RWPE1 (cell line): ENCODE measurements at places on chromosomes 2 and 18.
A peak's percentile ranks its signal among the peaks of the same experiment; 100 is the strongest.

DNA sequence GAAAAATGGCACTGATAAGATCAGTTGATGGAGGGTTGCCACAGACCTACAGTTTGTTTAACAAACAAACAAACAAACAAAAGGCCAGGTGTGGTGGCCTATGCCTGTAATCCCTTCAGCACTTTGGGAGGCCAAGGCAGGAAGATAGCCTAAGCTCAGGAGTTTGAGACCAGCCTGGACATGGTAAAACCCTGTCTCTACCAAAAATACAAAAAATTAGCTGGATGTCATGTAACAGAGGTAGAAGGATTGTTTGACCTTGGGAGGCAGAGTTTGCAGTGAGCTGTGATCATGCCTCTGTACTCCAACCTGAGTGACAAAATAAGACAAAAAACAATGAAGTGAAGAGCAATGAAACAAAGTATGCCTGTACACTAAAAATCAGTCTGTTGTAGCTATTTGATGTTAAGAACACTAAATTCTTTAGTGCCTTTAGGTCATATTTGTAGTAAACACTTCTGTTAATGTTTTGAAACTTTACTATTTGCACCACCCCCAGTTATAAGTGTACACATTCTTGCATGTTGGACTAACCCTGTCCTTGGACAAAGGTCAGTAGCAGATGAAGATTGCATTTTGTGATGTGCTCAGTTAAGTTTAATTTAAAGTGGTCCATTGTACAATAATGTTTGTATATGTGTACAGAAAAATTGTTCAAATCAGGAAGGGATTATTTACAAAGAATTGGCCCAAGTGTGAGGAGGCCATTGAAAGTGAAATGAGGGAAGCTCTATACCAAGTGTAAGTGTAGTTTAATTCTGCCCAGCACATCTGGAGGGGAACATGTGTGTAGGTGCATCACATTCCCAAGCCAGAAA lies 73.9 kb downstream of the KYNU start:
- no peak for DNase-seq

- DNase-seq, result no peak
Measured at GRCh38 chr18:10950080-10950875, 199.1 kb downstream of the PIEZO2 start.

GRCh38 chr2:43773876-43774613 lies at the start of gene DYNC2LI1:
DYNC2LI1 (plus strand) TSS chr2:43774039; CDS start chr2:43774139, 100 bp downstream.
- DNase-seq, result peak; percentile 90

- no peak for DNase-seq
Measured at GRCh38 chr18:74534150-74534969, at the start of gene CNDP1. CNDP1 (plus strand) TSS chr18:74534500; CDS start chr18:74534668, 168 bp downstream.

DNA sequence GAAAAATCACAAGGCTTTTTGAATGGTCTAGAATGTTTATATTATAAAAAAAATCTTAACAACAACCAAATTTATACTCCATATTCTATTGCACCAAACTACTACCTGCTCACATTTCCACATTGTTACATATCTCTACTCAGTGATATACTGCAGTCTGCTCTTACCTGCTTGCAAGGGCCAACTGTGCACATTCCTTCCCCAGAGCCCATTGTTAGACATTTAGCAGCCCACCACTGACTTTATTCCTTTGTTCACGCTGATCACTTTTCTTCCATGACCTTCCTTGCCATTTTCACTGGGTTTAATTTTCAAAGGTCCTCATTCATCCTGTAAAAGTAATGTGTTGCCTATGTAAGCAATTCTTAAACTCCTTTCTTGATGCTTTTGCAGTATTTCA lies 109.7 kb upstream of the KCNJ3 start:
- no peak for DNase-seq

DNA sequence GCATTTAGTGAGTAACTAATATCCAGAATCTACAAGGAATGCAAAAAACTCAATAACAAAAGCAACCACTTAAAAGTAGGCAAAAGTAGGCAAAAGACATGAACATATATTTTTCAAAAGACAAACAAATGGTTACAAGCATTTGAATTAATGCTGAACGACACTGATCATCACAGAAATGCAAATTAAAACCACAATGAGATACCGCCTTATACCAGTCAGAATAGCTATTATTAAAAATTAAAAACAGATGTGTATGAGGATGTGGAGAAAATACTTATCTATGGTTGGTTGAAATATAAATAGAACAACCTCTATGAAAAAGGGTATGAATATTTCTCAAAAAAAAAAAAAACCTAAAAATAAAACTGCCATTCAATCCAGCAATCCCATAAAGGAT lies 51.7 kb downstream of the SNTG2 start:
- no peak for DNase-seq

GRCh38 chr2:40034198-40034597 lies 255.1 kb upstream of the THUMPD2 start:
- DNase-seq, result no peak

DNA sequence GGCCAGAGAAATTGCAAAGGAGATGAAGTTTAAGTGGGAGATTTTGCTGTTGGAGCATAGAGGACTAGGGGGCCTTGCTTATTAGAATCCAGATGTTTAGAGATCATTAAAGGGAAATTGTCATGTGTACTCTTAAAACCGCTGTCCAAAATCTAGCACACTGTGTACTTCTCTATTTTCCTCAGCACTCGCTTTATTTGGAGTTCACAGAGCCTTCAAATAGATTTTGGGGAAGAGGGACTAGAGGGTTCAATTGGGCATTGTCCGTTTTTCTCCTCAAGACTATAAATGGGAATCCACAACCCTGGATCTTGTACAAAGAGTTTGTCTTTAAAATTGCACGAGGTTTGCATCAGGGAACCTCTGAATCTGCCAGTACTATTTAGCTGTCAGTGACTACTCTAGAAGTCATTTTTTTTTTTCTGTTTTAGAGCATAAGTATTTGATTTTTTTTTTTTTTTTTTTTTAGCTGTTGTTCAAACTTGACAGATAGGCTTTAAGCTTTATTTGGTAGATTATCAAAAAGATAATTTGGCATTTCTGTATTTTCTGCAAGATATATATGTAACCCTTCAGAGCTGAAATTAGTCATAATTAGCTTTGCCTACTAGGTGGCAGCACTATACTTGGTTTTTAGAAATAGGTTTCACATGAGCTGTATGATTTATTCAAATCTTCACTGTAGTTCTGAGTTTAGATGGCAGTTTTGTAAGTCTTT lies 14.2 kb downstream of the PMS1 start:
- peak; percentile 39 for DNase-seq

DNA sequence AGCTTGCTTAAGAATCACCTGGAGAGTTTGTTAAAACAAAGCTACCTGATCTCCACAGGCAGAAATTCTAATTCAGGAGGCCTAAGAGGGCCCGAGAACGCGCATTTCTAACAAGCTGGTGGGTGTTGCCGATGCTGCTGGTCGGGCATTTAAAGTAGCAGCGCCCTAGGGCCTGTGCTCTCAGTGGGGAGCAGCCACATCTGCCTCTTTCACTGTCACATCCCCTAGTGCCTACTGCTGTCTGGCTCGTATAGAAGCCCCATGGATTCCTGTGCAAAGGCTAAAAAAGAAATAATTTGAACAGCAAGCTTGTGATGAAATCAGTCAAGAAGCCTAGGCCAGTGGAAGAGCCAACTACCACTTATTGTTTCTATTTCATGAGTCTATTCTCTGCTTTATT lies 126.7 kb upstream of the SMIM21 start:
- no peak for DNase-seq

DNA sequence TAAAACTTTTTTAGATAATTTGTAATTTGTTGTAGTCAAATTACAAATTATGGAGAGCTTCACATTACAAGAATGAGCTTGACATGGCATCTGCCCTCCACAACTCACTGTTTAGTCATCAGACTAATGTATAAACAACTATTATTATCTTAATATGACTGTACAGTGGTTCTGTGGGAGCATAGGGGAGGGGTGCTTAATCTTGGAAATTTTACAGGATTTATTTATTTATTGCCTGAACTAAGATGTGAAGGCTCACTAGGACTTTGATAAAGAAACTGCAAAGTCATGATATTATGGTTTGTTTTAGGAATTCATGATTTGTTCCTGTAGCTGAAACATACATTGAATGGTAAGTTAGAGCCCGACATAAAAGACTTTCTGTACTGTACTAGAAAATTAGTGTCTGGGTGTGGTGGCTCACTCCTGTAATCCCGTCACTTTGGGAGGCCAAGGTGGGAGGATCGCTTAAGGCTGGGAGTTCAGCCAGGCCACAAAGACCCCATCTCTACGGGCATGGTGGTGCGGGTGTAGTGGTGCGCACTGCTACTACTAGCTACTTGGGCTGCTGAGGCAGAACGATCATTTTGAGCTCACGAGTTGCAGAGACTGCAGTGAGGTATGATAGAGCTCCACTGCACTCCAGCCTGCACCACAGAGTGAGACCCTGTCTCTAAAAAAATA lies 2.1 kb downstream of the MARCHF7 start:
- DNase-seq, result peak; percentile 60

GRCh38 chr2:234991793-234992192 lies 40.0 kb downstream of the SH3BP4 start:
- no peak for DNase-seq

DNA sequence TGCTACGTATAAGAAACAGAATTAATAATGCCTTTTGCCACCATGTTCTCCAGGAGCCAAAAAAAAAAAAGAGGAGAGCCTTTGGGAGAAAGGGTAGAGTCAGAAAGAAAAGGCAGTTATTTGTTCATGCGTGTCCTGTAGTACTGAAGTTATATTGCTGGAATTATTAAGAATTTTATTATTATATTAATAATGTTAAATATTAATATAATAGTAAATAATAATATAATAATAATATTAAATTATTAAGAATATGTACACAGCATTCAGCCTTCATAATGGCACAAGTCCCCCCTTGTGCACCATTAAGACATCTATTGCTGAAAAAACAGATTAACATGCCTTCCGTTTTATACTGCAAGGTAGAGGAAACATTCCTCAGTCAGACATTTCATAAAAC lies 8.1 kb downstream of the REG1A start:
- DNase-seq, result no peak

DNA sequence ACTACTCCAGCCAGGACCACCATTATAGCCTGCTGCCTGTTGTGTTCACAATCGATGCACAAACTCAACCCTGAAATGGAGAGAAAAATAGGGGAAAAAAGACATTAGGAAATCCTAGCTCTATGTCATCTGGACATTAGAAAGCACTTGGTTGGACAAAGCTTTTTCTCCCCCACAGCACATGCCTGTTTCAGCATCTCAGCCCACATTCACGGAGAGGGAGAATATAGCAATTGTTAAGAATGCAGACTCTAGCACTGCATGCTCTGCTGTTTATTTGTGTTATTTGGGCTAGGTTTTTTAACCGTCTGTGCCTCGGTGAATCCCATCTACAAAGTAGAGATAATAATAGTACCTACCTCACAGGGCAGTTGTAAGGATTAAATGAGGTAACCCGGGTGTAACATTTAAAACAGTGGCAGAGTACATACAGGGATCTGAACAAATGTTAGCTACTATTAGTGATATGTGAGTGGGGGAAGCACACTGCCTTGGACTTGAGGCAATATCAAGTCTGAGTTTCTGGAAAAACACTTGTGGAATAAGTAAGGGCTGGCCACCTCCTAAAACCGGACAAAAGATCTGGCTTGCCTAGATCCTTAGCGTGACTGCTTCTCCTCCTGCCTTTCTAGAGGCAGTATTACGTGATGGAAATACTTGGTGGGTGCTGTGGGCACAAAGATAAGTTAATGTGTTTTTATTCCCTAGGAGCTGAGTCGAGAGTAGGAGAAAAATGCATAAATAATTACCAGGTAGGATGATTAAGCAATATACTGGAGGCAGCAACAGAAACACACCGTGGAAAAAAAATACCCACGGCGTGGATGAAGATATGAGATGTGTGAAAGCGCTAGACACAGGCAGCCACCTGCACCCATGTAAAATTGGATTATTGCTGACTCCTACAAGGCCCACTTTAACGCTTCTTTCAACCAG lies 1.0 kb upstream of the PPP1CB start:
- DNase-seq, result no peak

DNA sequence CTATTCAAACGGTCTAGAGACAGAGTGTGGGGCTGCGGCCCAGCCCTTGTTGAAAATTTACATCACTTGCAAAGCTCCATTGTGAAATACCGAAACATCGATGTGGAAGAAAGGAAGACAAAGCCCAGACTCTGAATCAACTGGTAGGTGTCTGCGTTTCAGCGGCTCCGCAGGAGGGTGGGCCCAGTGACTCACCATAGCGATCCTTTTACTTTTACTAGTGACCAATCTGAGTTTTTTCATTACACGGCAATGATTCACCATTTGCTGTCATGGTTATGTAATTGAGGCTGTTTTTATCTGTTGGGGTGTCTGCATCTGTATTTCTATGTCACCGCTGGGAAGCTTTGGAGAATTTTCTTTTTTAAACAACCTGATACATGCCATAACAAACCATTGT lies 66.6 kb upstream of the ODC1 start:
- peak; percentile 95 for DNase-seq

DNA sequence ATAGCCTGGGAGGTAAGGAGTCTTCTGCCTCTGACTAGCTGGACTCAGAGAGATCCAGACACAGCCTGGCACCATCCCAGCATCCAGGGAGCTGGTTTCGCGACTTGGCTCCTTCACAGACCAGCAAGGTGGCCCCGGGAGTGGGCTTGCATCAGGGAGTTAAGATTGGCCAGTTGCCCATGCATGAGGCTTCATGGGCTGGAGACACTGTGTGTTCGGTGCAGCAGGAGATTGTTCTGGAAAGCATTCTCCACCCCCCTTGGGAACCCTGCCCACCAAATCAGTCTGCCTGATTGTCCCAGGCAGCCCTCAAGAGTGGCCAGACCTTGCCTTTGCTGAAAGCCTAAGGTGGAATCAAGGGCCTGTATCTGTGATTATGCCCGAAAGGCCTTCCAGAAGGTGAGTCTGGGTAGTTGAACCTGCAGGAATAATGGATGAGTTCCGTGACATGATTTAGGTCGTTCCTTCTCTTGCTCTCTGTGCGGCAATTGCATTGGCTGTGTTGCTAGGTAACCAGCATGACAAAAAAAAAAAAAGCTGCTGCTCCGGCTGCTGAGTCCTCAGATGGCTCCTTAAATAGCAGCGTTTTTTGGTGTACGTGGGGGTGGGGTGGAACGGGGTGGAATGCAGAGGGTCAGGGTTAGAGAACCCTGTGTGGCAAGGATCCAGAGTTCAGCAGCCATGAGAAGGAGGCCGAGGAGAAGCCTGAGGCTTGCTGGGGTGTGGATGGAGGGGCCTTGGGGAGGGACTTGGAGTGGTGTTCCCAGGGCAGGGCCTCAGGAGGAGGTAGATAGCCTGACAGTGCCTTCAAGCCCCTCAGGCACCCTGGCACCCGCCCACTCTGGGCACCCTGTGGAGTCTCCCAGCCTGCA lies 93.0 kb upstream of the MCFD2 start:
- no peak for DNase-seq

GRCh38 chr18:48734460-48734859 lies 195.6 kb downstream of the CTIF start:
- DNase-seq, result no peak
